Stimulated activated CD4-positive, alpha-beta T cell treated with anti-CD3 and anti-CD28 coated beads, Interleukin-2, amount 100 ng/mL, for 4 hours (primary cell): ENCODE measurements at places on chromosomes 1 and 21.

- DNase-seq = no peak
Observed at GRCh38 chr1:231936983-231937775, 310.6 kb downstream of the DISC1 start.

- DNase-seq = no peak
Observed at GRCh38 chr1:20936216-20936615, 149.1 kb upstream of the HP1BP3 start.

DNA sequence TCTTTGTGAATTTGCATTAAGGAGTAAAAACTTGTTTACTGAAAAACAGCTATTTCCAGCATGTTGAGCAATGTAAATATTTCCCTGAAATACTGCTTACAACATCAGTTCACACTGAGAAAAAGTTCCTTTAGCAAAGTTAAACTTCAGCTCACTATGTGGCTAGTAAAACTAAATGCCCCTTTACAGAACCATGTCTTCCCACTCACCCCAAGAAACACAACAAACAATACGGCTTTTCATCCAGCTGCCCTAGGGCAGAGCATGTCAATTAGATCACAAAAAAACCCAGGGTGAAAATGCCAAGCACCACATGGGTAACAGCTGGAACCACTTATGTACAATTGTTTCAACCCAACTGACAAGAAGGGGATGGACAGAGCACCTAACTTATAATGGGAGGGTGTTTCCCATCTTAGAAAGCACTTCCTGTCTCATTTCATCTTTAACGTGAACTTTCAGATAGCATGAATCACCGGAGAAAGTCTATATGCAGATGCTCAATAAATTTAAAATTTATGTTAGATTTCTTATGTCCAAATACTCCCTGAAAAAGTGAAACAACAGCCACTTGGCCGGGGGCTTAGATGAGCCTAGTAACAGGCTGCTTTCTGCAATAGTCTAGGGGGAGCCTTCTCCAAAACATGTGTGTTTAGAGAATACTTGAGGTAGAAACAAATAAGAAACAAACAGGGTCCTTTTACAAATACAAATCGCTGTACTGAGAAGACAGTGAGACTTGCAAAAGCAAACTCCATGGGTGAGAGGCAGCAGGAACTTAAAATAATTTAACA is 6.6 kb downstream of the NID1 start:
- DNase-seq = no peak

DNA sequence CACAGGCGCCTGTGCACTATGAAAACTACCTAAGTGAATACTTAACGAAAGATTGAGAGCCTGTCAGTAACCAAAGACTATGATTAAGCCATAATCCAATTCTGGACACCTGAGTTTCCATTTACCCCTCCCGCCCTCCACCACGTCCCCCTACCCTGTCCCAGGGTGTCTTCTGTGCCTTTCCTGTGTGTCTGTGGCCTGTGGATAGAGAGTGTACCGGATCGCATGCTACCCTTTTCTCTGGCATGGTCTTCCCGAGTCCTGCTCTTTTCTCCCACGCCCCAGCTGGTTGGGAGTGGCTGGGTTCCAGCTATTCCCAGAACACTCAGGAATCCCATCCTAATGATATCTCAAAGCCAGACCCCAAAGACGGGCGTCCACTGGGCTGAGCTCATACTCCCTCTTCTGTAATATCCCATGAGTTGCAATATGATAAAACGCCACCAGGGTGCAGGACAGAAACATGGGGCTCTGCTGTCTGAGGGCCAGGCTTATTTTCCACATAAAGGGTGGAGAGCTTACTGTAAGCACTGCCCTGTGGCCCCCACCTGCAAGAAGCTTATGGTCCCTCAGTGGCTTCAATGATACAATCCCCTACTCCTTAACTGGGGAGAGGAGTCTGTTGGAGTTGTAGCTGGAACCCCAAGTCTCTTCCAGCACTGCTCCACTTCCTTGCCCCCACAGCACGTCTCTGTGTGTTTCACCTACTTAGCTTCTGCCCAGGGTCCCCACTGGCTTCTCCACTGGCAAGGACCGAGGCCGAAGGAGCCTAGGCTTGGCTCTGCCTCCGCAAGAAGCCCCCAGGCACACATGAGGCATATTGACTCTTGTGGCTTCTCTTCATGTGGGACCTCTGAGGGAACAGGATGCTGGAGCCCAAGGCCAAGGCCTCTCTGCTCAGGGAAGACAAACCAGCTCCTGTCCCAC is 17.6 kb upstream of the ALX3 start:
- peak; percentile 30 for DNase-seq
